T-helper 9 cell (primary cell): ENCODE measurements at places on chromosomes 1 and 21.

GRCh38 chr1:41239988-41240610 lies 2.0 kb downstream of the SCMH1 start:
- no peak for DNase-seq

DNA sequence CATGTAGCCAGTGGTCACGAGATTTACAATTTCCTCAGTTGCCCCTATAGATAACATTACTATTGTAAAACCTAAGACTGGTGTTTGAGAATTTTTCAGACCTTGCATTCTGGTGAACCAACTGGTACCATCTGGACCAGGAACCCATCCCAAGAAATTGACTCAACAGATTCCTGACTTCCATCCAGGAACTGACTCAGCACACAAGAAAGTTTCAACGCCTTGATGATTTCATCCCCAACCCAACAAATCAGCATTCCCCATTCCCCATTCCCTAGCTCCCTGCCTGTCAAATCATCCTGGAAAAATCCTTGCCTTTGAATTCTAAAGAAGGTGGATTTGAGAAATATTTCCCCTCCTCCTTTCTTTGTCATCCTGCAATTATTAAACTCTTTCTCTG lies 529.8 kb upstream of the PRMT6 start:
- no peak for DNase-seq

DNA sequence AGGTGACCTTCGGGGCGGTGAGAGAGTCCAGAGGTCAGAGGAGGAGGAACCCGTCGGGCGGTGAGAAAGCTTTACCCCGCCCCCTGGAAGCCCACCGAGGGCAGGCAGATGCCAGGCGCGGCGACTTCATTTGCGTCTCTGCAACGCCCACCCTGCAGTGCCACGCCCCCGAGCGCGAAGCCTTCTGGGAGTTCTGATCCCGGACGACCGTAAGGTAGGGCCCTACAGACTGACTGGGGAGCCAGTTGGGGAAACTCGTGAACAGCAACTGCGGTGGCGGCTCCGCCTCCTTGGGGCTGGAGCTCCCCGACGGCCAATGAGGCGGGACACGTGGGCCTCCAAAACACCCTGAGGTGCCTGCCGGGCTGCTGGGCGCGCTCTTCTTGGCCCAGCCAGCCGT lies 46.0 kb upstream of the EDARADD start:
- DNase-seq: no peak

GRCh38 chr1:8063298-8064036 lies 37.4 kb upstream of the ERRFI1 start:
- no peak for DNase-seq

- DNase-seq: no peak
Measured at GRCh38 chr1:219741011-219741970, 128.4 kb upstream of the ZC3H11B start.

DNA sequence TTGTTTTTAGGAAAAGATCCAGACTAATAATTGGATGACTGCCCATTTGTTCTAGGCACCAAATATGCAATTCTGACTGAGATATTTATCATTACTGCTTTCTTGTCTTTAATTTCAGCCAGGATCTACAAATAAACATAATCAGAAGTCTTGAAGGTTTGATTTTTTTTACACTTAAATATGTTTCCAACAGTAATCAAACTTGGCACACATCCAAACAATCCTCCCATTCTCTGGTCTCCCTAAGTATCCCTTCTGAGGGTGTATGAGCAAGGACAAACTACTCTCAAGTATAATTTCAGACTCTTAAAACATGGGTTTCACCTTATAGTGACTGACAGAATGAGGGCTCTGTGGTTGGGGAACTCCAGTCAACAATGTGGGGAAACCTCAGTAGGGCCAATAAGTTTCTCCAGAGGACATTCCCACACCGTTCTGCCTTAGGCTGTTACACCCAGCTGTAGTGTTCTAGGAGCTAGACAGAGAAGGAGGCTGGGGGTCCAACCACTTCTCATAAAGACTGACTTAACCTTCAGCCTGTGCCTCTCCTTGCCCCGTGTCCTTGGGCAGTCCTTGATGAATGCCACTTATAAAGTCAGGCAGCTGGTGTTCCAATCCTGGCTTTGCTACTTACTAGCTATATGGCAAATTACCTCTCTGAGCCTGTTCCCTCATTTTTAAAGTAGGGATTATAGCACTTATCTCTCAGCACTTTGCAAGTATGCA lies 1.5 kb upstream of the PALMD start:
- no peak for DNase-seq

DNA sequence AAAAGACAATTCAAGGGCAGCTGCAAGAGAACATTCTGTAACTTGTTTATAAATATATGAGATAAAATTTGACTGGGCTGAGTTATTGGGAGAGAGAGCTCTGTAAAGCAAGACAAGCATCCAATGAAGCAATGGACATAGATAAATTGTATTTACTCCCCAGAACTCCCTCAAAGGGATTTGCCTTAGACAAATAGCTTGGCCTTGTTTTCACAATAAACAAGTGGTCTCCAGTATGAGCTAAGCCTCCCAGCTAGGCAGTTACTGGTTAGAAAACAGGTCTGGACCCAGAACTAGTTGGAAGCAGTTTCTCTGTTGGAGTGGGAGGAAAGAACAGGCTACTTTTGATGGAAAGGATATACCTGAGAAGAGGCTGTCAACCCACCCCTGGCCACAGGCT lies 25.2 kb upstream of the SUCO start:
- DNase-seq: no peak

GRCh38 chr1:17611991-17612390 lies 72.5 kb downstream of the ARHGEF10L start:
- no peak for DNase-seq

GRCh38 chr1:184520336-184520735 lies 133.5 kb downstream of the C1orf21 start:
- no peak for DNase-seq

GRCh38 chr1:112308716-112309115 lies 87.3 kb upstream of the CTTNBP2NL start:
- no peak for DNase-seq

- DNase-seq: no peak
Measured at GRCh38 chr1:22711071-22711470, 432 bp downstream of the EPHB2 start.
